Foreskin keratinocyte (primary cell): ENCODE measurements at places on chromosomes 6 and 20.
A peak's percentile ranks its signal among the peaks of the same experiment; 100 is the strongest.

DNA sequence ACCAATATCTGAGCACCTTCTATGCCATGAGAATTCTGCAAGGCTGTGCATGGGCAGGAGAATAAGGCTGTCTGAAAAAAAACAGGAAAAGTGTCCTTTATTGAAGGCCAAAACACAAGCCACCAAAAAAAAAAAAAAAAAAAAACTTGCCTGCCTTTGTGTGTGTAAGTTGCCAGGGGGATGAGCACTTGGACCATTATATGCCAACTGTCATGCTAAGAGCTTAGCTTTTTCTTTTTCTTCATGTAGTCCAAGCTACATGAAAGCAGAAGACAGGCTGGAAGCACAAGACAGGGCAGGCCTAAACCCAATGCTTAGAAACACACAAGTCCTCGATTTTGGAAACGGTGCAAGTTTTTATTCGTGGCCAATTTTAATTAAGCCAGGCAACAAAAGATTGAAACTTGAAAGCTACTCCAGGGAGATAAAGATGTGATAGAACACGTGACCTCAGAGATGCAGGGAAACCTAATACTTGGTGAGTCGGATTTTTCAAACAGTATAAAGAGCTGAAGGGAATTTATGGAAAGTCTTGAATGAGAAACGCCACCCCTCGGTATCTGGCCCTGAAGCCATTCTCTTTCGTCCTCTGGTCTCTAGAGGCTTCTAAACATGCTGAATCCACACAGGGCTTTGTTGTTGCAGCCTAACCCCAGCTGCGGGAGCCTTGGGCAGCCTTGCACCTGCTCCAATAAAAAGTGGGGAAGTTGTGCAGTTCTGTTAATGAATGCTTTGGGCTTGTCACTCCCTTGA is 8.6 kb downstream of the BMP7 start:
- DNase-seq, result no peak

- no peak for DNase-seq
Measured at GRCh38 chr6:115058414-115059211, 715.8 kb upstream of the HS3ST5 start.

DNA sequence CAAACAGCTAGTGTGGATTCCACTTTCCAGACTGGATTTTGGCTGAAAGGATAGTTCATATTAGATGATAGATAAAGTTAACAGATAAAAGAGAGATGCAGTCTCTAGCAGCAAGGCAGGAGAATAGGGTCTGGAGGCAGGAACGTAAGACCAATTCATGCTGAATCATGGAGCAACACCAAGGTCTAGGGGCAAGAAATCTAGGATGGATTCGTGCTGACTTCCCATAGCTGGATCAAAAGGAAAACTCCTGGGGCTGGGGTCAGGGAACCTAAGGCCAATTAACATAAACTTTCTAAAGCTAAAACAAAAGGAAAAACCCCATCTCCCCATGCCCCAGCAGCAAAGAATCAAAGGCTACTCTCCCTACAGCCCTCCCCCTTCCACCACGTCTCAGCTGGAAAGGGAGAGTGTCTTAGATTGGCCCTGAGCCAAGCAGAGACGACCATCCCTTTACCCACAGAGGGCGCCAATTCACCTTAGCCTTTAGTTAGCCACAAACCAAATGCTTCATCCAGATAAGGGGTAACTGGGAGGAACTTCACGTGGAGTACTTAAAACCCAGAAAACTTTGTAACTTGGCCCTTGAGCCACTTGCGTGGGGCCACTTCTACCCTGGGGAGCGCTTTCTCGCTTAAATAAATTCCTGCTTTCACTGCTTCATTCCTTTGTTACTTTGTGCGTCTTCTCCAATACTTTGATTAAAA is 7.6 kb downstream of the TREM1 start:
- no peak for DNase-seq

DNA sequence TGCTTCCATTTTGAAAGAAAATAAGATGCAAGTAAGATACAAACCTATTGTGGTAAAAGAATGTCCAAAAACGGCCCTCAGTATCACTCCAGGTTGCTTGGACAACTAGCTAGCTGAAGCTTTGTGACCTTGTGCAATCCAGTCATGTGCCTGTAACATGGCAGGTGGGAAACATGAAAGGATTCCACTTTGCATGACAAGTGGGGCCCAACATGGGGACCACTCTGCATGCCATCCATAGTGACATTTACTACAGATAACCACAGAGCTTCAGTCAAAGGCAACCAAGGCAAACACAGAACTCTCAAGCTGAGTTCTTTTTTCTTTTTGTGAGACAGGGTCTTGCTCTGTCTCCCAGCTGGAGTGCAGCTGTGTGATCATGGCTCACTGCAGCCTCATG is 15.8 kb upstream of the FBXO9 start:
- DNase-seq, result no peak

DNA sequence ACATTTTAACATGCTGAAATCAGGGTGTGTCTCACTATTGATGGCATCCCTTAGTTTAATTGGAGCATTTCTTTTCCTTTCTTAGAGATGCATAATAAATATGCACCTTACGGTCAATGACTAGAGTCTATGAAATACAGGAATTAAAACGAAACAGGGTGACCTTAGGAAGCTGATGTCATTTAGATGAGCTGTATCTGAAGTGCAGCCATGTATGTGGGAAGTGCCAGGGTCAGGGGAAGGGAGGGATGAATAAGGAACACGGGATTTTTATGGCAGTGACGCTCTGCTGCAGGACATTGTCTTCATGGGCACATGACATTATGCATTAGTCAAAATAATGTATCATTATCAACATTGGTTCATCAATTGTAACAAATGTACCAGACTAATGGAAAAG is 84.0 kb downstream of the AGPAT4 start:
- DNase-seq, result no peak

DNA sequence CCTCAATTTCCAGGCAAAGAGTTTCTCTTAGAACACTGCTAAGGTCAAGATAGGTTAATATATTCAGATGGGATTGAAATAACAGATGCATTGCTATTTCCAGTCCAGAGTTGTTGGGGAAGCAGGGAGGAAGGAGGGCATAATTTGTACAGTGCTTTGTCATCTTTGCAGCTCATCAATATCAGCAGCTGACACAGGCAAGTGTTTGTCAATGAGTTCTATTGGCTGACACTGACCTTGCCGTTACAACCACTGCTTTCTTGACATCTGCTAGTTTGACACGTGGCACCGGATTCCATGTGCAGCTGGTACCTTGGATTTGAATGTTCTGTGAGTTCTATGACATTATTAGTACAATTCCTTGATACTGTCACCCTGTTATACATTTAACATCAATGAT is 28.0 kb upstream of the MLIP start:
- no peak for DNase-seq

DNA sequence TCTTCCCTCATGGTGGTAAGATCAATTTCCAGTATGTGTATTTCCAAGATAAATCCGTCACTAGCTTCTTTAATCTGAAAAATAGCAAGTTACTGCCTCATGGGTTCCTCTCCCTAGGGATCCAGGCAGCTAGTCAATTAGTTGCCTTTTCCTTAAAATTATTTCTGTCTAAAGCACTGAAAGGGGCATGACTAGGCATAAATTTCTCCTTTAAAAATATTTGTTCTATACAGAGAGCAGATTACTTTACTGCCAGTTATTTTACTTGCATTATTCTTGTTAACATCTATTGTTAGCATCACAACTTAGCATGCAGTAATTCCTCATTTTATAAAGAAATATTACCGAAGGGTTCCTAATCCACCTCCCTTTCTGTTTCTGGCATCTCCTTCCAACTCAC is 1.4 kb downstream of the MTCL3 start:
- no peak for DNase-seq

- peak; percentile 68 for DNase-seq
Measured at GRCh38 chr20:36085686-36086267, 68.8 kb upstream of the EPB41L1 start.

DNA sequence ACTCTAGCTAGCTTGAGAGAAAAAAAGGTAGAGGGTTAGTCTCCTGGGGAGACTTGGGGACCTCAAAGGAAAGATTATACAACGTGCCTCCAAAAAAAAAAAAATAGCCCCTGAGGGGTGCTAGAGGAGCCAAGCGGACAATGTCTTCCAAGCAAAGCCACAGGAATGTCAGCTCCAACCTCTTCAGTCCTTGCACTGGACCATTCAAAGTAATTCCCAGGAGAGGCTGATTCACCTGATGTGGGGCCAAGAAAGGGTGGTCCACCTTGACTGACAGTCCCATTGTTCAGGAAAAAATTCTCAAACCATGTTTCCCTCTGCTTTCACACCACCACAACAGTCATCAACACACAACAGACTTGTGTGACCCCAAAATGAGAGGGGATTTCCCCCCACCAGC is 30.7 kb downstream of the ASIP start:
- DNase-seq, result no peak

GRCh38 chr6:154792761-154793160 is 59.5 kb downstream of the SCAF8 start:
- peak; percentile 75 for DNase-seq

GRCh38 chr6:168031411-168031971 is 34.0 kb downstream of the KIF25 start:
- no peak for DNase-seq

DNA sequence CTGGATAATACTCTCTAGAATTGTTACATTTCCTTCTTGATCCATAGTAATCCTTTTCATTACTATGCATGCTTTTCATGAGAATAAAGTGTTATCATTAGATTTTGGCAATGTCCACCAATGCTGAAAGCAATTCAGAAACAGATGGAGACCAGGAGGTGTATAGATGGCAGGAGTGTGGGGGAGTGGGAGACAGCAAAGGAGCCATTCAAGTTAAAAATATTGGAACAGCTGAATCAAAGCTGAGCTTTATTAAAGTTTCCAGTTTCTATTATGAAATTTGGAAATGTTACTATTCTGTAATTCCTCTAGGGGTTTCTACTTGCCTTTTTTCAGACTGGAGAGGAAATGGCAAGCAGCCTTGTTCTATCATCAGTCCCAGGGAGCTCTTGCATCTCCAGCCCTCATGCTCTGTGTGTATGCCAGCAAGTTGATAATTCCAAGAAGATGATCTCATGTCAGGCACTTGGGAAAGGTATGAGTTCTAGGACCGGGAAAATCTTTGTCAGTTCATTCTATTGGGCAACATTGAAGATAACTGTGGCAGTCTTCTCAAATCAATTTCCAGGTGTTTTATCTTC is 228.0 kb downstream of the CD109 start:
- DNase-seq, result no peak

GRCh38 chr6:91268941-91269340 is 682.1 kb upstream of the MAP3K7 start:
- DNase-seq, result no peak

DNA sequence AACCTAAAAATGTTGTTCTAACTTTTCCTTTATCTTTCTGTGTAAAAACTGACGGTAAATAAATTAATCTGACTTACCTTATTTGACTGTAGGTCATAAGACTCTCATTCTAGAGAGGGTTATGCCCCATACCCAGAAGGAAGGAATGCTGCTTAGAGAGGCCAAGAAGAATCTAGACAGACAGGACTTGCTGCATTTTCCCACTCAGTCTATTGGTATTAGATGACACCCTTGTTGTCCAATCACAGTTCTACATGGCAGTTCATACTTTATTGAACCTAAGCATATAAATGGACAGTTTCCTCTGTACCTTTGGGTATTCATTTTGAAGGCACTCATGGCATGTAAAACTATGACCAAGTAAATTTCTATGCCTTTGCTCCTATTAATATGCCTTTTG is 359.6 kb upstream of the ID4 start:
- peak; percentile 72 for DNase-seq

- no peak for DNase-seq
Measured at GRCh38 chr6:123598011-123598410, 38.7 kb downstream of the TRDN start.

- DNase-seq, result no peak
Measured at GRCh38 chr20:18276821-18277220, 11.5 kb upstream of the ZNF133 start.

- peak; percentile 95 for DNase-seq
Measured at GRCh38 chr6:27505209-27506027, 32.5 kb upstream of the ZNF184 start.

- peak; percentile 34 for DNase-seq
Measured at GRCh38 chr6:20826378-20826777, 292.1 kb downstream of the CDKAL1 start.

- no peak for DNase-seq
Measured at GRCh38 chr6:161545741-161546140, 271.9 kb upstream of the AGPAT4 start.

DNA sequence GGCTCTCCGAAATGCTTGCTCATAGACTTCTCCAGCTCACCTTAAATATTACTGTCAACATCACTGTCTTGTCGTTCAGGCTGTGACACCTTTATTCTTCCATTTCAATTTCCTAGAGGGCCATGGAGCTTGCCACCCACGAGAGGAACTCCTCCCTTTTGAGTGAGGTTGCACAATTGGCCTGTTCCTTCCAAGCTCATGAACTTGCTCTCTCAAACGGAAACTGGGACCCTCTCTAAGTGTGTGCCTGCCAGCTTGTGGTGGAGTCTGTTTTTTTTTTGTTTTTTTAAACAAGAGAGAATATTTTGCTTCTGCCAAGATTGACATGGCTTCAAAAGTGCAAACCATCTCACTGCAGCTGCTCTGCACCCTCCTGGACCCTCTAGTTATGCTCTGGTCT is 19.3 kb upstream of the IYD start:
- no peak for DNase-seq

- no peak for DNase-seq
Measured at GRCh38 chr20:57922083-57922482, 212.3 kb upstream of the PMEPA1 start.

GRCh38 chr6:35973670-35974222 is 50.7 kb downstream of the SLC26A8 start:
- DNase-seq, result no peak

GRCh38 chr20:51354769-51355319 is 187.7 kb downstream of the NFATC2 start:
- DNase-seq, result no peak

GRCh38 chr6:45595010-45595851 is 217.5 kb upstream of the SUPT3H start:
- DNase-seq, result no peak

GRCh38 chr20:64063389-64064144 is 569 bp downstream of the TCEA2 start:
- no peak for DNase-seq

DNA sequence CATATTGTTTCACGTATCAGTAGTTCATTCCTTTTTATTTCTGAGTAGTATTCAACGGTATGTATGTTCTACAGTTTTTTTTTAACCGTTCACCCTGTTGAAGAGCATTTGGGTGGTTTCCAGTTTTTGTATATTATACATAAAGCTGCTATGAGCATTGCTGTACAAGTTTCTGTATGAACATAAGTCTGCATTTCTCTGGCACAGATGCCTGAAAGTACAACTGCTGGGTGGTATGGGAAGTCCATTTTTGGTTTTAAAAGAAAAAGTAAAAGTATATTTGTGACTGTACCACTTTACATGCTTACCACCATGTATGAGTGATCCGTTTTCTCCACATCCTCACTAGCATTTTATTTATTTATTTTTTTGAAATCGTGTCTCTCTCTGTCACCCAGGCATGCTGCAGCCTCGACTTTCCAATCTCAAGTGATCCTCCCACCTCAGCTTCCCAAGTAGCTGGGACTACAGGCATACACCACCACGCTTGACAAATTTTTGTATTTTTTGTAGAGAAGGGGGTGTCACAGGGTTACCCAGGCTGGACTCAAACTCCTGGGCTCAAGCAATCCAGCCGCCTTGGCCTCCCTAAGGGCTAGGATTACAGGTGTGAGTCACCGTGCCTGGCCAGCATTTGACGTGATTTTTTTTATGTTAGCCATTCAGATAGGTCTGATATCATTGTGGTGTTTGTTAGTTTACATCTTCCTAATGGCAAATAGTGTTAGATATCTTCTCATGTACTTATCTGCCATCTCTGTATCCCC is 11.0 kb upstream of the SIM1 start:
- no peak for DNase-seq

- peak; percentile 25 for DNase-seq
Measured at GRCh38 chr6:10383331-10384090, 31.4 kb downstream of the TFAP2A start.

GRCh38 chr20:63130658-63131577 is 85.0 kb downstream of the YTHDF1 start:
- no peak for DNase-seq
